Stimulated activated CD8-positive, alpha-beta memory T cell treated with anti-CD3 and anti-CD28 coated beads, Interleukin-7, amount 100 ng/mL, for 4 hours (primary cell): ENCODE measurements at places on chromosomes 4 and X.

- no peak for DNase-seq
Measured at GRCh38 chrX:44459501-44459900, 83.2 kb downstream of the FUNDC1 start.

DNA sequence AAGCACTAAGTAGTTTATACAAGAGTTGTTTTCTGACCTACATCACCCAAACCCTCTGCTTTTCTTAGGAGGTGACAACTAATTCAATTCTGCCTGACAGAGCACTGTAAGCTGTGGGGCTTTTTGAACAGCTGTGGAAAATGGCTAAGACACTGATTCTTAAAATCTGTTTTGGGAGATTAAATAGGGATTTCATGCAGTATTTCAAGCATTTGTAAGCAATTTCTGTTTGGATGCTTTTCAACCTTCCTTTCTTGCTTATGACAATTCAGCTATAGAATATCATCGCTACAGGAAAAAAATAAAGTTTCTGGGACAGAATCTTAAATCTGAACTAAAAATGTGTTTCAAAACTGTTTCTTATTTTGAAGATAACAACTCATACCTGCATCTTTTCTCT lies 459.5 kb downstream of the RAPGEF2 start:
- DNase-seq: no peak

- DNase-seq: no peak
Measured at GRCh38 chr4:140695483-140695882, 60.7 kb downstream of the TBC1D9 start.

- DNase-seq: no peak
Measured at GRCh38 chr4:5142726-5143125, 91.4 kb downstream of the STK32B start.

DNA sequence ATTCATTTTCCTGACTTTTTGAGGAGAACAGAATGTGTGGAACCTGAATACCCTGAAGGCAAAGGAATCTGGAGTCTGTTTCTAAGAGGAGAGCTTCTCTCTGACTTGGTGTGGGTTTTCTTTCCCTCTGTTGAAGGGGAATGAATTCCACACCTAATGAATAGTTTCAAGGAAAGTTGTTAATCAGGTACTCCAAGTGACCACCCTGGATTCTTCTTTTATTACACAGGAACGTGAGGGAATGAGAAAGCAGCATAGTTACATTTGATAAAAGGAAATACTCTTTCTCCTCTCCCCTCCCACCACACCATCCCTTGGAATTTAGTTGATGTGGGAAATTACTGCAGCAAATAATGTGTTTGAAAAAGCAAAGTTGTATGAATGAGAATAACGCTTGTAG lies 29.7 kb downstream of the SLIT2 start:
- DNase-seq: no peak

GRCh38 chr4:147182041-147182440 lies 236.4 kb upstream of the TTC29 start:
- DNase-seq: no peak

- no peak for DNase-seq
Measured at GRCh38 chr4:140311257-140311835, 62.1 kb upstream of the SCOC start.

GRCh38 chr4:182449186-182449929 lies 206.2 kb downstream of the TENM3 start:
- no peak for DNase-seq
